ENCODE measurements at places on chromosomes 2 and 18. TPM values are rescaled to one million over a fixed set of nuclear protein-coding genes. Genes with fewer than 3 reads are reported as not detected.

Gene TRABD2A
- total RNA-seq, result 141 TPM

- DNase-seq, result no peak
Measured at GRCh38 chr2:126536605-126537200, 119.3 kb upstream of the GYPC start.

Gene SLC5A7
- not detected for total RNA-seq

GRCh38 chr2:31674446-31674845 lies 93.7 kb upstream of the SRD5A2 start:
- DNase-seq, result no peak
